ENCODE measurements at places on chromosomes 6 and 20.

GRCh38 chr20:38002422-38002821 is 30.8 kb downstream of the TTI1 start:
- no peak for DNase-seq

DNA sequence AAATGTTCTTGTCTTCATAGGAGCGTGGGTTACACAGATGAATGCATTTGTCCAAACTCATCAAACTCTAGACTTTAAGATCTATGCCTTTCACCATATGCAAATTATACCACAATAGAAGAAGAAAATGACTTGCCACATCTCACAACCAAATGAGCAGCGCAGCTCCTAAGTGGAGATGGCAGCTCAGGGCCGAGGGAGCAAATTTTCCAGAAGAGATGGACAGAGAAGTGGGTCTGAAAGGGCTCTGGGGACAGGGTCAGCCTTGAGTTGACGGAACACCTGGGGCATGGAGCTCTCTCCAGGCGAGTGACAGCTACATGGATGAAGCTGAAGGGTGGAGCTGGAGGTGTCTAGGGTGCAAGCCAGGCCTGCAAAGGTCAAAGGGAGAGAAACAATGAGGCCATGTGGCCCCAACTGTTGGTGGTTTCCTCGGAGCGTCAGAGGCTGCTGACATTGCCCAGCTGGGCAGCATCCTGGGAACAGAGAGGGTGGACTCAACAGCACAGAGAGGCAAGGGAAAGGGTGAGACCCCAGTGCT is 228.3 kb downstream of the NRN1 start:
- DNase-seq = no peak

DNA sequence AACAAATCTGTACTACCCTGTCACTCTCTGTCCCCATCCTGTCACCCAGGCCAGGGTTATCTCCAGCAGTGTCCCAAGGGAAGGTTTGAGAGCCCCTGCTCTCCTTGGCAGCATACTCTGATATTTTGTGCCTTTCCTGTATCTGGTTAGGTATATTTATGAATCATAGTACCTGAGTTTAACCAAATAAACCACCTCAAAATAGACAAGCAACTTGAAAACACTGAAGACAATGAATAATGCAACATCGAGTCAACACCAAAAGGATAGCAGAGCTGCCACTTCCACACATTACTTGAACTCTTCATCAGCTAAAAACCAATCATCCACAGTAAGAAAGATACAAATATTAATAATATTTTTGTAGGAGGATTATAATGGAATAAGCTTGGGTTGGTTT is 142.6 kb upstream of the TAB2 start:
- DNase-seq = no peak

- no peak for DNase-seq
Observed at GRCh38 chr6:134420614-134421181, 102.8 kb upstream of the SGK1 start.

GRCh38 chr20:59002388-59002787 is 4.7 kb downstream of the CTSZ start:
- no peak for DNase-seq

- DNase-seq = no peak
Observed at GRCh38 chr6:73830119-73830518, 134.1 kb downstream of the CD109 start.

DNA sequence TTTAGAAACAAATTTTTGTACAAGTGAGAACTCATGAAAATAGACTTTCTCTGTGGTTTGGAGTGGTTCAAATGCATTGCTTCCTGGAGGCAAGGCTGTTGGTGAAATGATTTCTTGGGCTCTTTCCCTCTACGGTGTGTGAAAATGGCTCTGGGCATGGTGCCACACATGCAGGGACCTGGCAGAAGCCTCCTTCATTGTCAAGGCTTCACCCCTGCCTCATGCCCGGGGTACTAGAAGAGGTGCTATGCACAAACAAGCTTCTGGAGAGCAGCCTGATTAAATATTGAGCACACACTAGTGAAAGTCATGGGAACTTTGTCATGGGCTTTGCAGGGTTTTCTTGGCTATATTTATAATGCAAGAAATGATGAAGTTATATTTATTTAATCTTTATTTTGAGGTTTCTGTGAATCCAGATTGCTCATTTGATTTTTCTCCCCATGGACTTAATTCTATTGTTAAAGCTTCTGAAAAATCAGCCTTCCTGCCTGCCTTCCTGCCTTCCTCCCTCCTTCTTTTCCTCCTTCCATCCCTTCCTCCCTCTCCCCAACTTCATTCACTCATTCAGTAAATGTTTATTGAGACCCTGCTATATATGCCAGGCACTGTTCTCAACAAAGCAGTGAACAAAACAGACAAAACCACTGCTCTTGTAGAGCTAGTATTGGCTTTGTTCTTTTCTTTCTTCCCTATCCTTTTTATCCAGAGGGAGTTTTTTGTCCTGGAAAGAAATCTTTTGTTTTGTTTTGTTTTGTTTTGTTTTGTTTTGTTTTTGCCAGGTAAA is 21.0 kb downstream of the C6orf89 start:
- no peak for DNase-seq

DNA sequence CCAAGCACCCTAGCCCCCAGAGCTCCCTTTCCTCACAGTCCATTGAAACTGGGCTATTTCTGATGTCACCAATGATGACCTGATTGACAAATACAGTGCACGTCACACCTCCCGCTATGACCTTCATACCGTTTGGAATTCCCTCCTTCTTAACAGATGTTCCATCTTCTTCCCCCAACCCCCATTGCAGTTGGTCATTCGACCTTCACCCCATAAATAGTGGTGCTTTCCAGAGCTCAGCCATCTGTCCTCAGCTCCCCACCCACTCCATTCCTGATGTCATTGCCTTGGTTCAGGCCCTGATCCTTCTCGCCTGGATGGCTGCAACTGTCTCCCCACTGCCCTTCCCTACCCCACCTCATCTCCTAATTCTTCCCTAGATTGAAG is 198.5 kb downstream of the SOD2 start:
- DNase-seq = no peak

GRCh38 chr6:160692369-160692959 is 9.6 kb upstream of the PLG start:
- no peak for DNase-seq

- DNase-seq = peak; percentile 48
Observed at GRCh38 chr6:138036111-138036510, 71.1 kb downstream of the PERP start.

- DNase-seq = no peak
Observed at GRCh38 chr6:147604373-147604772, 95.9 kb downstream of the SAMD5 start.

DNA sequence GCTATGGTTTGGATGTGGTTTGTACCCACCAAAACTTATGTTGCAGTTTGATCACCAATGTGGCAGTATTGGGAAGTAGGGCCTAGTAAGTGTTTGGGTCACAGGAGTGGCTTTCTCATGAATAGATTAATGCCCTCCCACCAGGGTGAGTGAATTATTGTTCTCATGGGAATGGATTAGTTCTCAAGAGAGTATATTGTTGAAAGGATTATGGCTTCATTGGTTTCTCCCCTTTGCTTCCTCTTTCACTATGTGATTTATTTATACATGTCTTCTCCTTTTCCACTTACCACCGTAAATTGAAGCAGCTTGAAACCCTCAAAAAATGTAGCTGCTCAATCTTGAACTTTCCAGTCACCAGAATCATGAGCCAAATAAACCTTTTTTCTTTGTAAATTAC is 10.8 kb downstream of the UFL1 start:
- no peak for DNase-seq

DNA sequence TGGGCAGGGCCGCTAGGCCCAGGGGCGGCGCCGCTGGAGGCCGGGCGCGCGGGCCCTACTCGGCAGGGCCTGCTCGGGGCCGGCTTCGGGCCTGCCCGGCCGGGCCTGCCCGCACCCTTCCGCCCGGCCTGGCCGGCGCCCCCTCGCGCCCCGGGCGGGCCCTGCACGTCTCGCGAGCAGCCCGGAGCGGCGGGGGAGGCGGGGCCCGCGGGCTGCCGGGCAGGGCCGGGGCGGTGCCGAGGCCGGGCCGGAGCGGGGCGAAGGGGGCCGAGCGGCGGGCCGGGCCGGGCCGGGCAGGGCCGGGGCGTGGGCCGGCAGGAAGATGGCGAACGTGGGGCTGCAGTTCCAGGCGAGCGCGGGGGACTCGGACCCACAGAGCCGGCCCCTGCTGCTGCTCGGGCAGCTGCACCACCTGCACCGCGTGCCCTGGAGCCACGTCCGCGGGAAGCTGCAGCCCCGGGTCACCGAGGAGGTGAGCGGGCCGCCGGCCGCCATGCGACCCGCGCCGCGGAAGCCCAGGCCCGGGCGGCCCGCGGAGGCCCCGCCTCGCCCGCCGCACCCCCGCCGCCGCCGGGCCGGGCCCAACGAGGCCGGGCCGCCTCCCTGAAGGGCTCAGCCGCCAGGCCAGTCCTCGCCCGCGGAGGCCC is at the start of gene NPEPL1:
Gene NPEPL1, plus strand, starts transcription at position 222 of the 647 bp plus-strand sequence. Its CDS starts 101 bp downstream, at position 323.
- DNase-seq = peak; percentile 81

DNA sequence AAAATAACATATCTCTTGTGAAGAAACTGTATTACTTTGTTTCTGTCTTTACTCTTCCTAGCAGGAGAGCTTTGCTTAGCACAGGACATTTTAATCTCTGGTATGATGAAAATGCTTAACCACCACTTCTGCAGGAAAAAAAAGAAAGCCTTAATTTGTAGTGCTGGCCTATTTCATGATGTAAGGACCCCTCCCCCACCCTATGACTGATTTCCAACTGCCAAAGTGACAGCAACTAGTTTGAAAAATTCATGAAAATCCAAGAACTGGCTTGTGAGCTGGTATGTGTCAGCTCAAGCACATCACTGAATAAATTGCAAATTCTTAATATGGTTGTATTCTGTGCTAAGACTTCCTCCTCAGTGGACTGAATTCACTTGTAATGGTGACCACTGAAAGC is 125.3 kb downstream of the REV3L start:
- no peak for DNase-seq

- DNase-seq = no peak
Observed at GRCh38 chr20:37415118-37416085, 69.5 kb downstream of the SRC start.

- no peak for DNase-seq
Observed at GRCh38 chr6:31476515-31477139, 21.3 kb upstream of the MICB start.

GRCh38 chr6:57207872-57208271 is 14.2 kb downstream of the RAB23 start:
- DNase-seq = no peak

DNA sequence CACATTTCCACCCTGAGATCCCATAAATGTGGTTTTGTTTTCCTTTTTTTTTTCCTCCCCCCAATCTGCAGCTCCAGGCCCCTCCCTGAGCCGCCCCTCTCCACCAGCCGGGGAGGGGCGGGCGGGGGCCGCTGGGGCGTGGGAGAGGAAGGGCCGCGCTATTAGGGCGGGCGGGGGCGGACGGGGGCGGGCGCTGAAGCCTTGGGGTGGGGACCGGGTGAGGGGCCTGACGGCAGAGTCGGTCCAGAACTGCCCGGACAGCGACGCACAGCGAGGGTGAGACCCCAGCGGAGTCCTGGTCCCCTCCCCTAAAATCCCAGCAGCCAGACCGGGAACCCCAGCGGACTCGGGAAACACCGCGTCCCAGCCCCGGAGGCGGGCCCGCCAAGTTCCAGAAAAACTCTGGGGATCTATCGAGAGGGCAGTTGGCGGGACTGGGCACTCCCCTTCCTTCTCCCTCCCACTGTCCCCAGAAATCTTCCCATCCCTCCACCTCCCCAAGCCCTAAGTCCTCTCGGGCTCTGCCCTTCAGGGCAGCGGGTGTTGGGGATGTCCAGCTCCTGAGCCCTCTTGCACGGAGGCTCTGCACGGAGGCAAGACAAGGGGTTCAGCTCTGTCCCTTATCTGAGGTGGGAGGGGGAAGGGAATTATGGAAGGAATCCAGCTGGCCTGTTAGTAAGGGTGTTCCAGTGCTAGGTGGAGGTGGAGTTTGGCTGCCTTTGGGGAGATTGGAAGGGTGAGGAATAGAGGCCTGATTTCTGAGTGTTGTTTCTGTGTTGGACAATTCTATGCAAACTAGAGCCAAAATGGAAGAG is at the start of gene PRICKLE4:
Gene PRICKLE4, plus strand, starts transcription at position 232 of the 815 bp plus-strand sequence. CDS start 2,692 bp downstream, outside the sequence.
- peak; percentile 41 for DNase-seq

DNA sequence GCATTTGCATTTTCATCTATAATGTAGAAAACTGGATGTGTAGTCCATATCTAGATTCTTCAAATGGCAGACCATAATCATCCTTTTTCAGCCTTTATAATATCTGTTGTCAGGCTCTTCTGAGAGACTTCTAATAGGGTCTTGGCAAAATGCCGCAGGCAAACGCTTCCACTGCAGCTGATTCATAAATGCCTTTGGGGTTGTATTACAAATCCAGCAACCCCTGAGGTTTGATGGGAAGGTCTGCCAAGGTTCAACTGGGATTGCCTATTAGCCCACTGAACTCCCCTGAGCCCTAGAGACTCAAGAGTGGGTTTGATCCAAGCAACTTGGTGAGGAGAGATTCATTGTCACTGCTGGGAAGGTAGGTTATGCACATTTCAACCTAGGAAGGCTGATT is 365.2 kb upstream of the POU3F2 start:
- DNase-seq = no peak

DNA sequence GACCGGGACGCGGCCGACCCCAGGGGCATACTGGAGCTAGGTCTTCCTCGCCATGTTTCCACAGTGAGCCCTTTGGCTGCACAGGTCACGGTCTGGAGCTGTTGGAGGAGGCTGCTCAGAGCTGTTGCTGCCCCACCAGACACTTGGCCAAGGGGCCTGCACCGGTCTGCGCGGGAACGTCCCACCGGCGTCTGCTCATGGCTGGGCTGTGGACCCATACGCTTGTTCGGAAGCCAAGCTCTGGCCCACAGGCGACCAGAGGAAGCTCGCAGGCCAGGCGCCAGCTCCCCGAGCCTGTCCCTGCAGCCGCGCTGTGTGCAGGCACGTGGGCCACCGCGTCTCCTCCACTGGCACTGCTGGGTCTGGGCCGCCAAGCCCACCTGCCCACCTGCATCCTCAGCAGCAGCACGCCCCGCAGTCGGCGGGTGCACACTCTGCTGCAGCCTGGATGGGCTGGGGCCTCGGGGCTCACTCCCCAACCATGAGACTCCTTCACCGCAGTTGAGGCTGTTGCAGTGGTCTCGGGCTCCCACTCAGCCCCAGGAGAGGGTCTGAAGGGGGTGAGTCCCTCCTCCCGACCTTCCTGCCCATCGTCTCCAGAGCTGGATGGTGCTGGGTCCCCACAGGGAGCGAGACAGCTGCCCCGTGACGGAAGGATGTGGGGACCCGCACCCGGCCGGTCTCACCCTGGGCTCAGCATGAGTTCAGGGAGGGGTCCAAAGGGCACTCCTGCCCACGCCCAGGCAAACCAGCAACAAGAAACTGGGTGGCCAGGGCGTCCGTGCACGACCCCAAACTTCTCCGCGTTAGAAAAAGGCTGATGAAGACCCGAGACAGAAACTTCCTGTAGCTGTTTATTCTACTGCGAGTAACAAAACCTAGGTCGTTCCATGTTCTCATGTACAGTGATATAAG is 15.5 kb upstream of the TCFL5 start:
- no peak for DNase-seq

DNA sequence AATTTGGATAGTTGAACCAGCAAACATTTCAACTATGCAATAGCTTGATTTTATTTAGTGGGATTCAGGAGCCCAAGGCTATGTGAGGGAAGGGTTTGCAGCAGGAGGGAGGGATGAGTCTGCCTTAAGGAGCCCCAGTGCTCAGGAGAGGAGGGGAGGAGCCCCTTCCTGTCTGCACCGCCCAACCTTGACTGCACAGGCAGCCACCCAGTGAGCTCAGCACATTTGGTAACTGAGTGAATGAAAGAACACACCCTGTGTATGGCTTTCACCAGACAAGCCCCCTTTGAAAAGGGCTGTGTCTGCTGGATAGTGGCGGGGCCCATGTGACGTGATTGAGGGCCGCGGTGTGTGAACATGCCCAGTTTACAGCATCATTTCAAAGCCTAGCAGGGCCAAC is 17.0 kb downstream of the DACT2 start:
- peak; percentile 44 for DNase-seq

GRCh38 chr6:3444276-3445088 is 12.4 kb downstream of the SLC22A23 start:
- peak; percentile 19 for DNase-seq

- peak; percentile 68 for DNase-seq
Observed at GRCh38 chr6:32118782-32119628, 9.0 kb downstream of the ATF6B start.

All from SW480 (cell line).